ENCODE measurements at places on chromosomes 5 and 9. TPM values are rescaled to one million over a fixed set of nuclear protein-coding genes. Genes with fewer than 3 reads are reported as not detected.

GRCh38 chr5:57635146-57635777, 152.7 kb upstream of the ACTBL2 start:
- no peak for DNase-seq

GRCh38 chr5:143311955-143312354, 91.5 kb downstream of the NR3C1 start:
- no peak for DNase-seq

GRCh38 chr5:67985686-67986387, 229.7 kb upstream of the PIK3R1 start:
- no peak for DNase-seq

- no peak for DNase-seq
Observed at GRCh38 chr9:109926421-109926869, 146.4 kb downstream of the PALM2AKAP2 start.

The C5orf15 gene
- total RNA-seq = 37.6 TPM

The ZDHHC11B gene
- 0.90 TPM for total RNA-seq

The IFNK gene
- total RNA-seq = not detected

The C5orf46 gene
- total RNA-seq = not detected
